ENCODE measurements at places on chromosomes 16 and 17.

DNA sequence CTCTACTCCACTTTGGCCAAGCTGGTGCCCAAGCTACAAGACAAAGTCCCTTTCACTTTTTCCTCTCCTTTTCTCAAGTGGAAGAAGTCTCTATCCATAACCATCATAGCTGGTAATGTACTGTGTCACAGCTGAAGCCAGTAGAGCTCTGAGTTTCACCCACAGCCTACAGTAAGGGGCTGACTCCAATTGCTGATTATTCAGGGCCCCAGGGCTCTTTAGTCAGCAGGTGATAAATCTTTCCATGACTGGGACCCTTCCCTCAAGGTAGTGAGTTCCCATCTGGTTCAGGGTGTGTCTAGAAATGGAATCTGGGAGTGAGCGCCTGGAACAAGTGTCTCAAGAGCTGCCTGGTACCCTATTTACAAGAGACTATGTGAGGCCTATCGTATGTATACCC is 436.0 kb upstream of the CA10 start:
- no peak for DNase-seq

- no peak for DNase-seq
These were observed 8.9 kb downstream of the ACSF3 start for GRCh38 chr16:89102481-89103073.

DNA sequence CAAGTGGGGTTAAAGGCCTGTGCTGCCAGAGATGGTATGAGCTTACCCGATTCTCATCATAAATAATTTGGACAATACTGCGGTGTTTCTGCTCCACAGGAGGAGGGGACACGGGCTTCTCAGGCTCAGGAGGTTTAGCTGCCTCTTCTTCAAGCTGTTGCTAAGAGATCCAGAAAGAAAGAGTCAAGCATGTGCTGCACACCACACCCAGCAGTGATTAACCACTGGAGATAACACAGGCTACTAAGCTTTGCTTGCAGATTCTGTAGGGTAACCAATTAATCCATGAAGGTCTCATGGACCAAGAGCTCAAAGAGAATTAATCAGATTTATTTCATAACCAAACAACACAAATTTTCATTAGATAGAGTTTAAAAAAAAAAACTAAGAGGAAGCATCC is 56.6 kb downstream of the NCOR1 start:
- no peak for DNase-seq

DNA sequence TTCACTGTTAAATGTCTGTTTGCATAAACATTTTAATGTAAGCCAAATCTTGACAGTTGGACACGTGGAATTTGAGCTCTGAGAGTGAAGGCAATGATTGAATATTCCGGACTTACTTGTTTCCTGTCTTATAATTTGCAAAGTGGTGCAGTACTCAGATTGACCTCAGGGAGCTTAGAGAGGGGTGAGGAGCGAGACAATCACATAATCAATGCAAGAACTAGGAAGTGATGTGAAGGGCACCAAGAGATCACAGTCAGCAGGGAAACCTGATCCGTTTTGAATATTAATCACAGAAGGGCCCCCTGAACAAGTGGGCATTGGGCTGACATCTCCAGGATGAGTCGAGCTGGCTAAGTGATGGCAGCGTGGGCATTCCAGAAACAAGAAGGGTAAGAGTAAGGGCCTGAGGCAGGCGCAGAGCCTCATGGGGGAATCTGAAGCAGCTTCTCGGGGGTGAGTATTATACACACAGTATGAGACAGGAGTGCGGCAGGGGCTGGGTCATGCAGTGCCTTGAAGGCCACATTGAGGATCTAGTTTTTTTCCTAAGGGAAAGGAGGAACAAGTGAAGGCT is 26.1 kb downstream of the TEX2 start:
- no peak for DNase-seq

DNA sequence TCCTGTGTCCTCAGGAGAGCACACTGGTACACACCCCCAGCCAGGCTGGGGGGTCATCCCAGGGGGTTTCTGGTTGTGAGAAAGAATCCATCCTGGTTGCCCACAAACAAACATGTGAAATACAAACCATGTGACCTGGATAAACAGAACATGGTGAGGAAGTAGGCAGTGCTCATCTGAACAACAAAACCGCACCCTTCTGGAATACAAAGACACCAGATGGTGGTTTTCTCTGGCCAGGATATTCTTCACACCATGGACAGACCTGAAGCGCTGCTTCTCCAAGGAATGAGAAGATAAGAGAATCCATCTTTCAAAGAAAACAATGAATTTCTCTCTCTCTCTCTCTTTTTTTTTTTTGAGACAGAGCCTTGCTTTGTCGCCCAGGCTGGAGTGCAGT is 302.3 kb downstream of the SLC39A11 start:
- DNase-seq = no peak

DNA sequence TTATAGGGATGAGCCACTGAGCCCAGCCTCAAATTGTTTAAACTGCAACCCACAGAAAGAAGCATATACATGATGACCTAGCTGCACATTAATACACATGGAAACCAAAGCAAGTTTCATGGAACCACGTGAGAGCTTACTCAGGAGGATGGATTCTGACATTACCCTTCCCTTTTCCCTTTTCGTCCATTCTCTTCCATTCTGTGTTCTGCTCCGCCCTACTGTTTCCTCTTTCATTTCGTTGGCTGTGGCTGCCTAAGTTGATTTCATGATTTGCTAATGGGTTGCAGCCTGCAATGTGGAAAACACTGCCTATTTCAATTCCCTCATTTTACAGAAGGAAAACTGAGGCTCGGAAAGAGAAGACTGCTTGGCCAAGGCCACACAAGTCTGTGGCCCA is 176.5 kb downstream of the C16orf78 start:
- no peak for DNase-seq

DNA sequence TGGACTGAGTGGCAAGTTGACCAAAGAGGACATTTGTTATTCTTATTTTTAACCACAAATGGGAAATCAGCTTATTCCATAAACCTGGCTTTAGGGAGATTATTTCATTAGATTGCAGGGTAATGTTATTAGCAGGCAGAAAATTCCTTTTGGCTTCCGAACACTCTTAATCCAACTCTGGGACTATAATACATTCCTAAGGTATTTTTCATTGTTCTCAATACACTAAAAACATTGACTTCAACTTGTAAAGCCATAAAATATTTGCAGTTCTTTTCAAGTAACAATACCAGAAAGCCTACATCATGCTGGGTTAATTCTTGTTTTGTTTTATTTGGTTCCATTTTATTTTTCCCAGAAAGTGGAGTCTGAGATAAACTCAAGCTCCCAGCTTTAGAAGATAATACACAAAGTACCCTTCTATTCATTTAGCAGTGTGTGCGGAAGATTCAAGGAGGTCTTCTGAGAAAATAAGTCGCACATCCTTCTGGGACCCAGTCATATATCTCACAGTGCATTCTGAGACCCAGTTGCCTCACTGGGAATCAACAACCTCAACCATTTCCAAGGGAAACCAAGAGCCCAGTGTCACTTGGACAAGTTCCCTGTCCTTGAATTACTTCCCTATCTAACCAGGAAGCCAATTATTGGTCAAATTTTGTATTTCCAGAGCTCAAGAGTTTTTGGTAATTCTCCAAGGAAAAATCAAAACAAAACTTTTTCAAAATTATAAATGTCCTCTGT is 389.6 kb upstream of the DYNLRB2 start:
- no peak for DNase-seq

GRCh38 chr17:81902023-81902652 is at the start of gene NPB:
Gene NPB (plus strand): TSS chr17:81902238. CDS start chr17:81902278, 40 bp downstream.
- no peak for DNase-seq

DNA sequence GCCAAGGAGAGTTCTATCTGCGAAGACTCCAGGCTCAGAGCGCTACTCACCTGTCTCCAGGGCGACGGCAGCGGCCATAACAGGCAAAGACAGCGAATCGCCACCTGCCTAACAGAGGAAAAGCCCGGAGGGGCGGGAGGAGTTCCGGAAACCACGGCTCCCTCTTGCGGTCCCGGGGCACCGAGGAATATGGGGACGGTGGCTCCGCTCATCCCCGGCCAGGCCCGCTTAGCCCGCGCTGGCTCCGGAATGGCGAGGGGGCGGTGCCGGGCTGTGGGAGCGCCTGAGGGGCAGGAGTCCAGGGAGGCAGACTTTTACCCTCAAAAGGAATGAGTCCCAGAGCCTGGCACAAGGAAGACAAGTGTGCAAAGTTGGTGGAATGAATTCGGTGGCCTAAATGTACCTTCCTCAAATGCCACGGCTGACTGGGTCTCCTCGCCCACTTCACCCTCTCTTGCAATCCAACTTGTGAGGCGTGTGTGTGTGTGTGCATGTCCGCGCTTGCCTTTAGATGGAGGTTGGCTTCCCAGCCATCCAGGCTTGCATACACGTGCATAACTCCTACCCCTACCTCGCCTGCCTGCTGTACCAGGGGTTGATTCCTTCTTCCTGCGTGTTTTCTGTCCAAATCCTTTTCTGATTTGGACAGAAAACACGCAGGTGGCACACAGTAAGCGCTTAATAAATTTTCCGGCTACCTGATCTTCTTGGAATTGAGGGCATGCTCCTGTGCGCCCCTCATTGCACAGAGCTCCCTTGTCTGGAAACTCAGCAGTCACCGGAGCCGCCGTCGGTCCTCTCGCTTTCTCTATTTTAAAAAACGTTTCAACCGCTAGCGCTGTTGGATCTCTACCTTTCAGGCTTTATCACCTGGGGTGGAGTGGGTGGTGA is 3.5 kb downstream of the C17orf100 start:
- DNase-seq = no peak

Measured in activated T-cell treated with anti-CD3 and anti-CD28 coated beads for 1 hour (primary cell).